ENCODE measurements at places on chromosomes 12 and 14.

GRCh38 chr12:78085542-78086182, 255.0 kb downstream of the NAV3 start:
- no peak for DNase-seq

DNA sequence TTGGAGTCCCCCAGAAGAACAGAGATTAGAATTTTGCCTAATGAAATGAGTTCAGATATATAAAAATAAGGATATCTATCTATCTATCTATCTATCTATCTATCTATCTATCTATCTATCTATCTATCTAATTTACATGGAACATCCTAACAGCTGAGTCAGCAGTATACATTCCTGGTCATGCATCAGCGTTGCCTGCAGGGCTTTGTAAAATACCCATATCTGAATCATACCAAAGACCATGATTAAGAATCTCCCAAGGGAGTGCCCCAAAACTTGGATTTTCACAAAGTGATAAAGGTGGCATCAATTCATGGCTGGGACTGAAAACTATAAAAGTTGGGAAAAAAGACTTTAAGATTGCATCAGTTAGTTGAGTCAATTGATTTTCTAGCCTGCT, 32.7 kb upstream of the SYT10 start:
- DNase-seq, result no peak

DNA sequence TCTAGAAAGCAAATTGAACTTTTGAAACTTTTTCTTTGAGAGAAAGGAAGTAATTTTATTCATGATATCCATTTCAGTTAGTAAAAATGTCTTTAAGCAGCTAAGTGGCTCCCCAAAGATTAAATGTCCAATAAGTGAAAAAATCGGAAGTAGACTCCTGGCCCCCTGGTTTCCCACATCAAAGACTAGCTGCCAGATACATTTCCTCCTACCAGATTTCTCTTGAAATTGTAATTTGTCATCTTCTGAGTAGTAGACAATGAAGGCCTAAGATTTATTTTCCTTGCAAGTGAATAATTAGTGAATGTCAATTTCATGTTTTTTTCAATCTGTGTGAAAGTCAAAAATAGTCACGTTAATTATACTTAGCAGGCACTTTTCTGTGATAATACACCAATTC, 321.9 kb downstream of the SYT1 start:
- DNase-seq, result no peak

DNA sequence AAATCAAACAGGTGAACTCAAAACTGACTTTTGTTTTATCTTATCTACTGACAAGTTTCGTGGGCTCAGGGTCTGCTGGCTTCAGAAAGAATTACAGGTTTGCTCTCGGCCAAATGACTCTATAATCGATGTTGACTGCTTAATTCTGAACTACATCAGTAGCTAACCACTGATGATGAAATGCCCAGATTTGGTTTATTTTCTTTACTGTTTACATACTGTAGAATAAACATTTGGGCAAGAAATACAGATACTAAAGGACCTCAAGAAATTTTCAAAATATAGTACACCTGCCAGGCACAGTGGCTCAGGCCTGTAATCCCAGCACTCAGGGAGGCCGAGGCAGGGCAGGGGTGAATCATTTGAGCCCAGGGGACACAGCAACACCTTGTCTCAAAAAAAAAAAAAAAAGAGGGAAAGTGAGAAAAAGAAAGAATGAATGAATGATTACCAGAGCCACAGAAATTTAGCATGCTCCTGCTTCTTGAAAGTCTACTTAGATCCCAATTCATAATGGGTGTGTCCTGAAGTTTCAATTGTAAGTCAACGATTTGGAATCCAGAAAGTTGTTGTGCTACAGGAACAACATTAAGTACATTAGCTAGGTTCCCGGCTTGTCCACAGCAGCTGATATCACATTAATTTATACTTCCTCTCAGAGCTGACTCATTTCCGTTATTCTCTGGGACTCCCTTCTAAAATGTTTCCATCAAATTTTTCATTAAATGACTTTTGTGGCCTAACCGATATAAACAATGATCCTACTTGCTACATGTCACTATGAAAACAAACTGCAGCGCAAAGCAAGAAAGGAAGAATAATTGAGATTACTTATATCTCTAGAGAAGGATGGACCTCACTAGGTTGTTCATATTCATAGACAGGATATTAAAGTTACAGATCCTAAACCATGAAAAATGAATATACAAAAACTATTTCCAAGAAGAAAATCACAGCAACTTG, 134.3 kb downstream of the MED13L start:
- no peak for DNase-seq

- no peak for DNase-seq
Measured at GRCh38 chr14:90491221-90491885, 94.5 kb downstream of the CALM1 start.

DNA sequence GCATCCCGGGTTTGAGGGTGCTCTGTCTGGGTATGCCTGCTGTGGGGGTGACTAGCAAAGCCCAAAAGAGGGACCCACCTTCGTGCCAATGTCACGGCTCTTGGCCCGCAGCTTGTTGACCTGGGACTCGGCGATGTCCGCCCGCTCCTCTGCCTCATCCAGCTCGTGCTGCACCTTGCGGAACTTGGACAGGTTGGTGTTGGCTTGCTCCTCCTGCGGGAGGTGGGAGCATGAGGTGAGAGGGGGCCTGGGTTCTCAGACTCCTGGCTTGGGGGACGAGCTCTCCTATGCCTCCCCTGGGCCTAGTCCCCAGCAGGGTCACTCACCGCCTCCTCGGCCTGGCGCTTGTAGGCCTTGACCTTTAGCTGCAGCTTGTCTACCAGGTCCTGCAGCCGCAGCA, 5.6 kb upstream of the MYH6 start:
- DNase-seq, result no peak

DNA sequence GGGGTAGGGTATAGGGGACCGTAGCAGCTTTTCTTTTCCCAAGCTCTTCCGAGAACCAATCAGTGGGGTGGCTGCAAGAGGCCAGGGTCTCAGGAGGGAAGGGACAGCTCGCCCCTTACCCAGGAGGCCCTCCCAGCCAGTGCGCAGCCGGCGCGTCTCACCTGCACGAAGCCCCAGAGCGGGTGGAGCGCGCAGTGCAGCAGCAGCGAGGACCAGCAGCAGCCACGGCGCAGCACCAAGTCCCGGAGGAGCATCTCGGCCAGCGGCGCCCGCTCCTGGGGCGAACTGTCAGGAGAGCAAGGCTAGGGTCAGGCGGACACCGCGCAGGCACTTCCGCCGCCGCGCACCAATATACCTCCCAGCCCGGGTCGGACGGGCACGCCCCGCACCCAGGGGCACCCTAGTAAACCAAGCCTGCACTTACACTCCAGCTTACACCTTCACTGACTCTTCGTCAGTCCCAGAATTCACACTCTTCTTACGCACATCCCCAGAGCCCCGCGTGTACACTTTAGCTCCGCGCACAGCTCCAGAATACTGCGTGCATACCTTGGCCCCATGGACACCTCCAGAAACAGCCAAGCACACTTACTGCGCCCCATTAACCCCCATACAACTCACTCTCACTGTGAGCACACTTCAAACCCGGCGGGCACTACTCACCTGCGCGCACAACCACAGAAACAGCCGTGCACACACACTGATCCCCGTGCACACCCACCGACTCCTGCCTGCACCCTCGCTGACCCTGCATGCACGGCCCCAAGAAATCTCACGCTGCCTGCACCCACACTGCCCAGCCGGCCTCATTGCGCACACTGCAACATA, 606 bp downstream of the PRIMA1 start:
- DNase-seq, result no peak

DNA sequence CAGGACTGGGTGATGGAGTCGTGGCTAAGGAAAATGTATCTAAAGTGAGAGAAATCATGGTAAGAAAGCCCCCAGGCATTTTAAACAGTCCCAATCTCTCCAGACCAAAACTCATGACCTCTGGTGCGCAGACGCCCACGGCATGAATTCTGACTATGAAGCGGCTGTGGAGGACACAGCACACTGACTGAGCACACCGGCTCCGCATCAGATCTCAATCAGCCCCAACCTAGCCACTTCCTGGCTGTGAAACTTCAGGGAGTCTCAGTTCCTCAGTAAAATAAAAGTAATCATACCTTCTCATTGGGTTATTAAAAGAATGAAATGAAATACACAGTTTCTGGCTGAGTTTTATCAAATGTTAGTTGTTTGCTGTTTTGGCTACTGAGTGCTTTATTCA, 38.7 kb downstream of the SETD3 start:
- no peak for DNase-seq

GRCh38 chr14:99207456-99207855, 64.5 kb downstream of the BCL11B start:
- no peak for DNase-seq

- no peak for DNase-seq
Measured at GRCh38 chr12:47841501-47841900, 21.8 kb upstream of the HDAC7 start.

DNA sequence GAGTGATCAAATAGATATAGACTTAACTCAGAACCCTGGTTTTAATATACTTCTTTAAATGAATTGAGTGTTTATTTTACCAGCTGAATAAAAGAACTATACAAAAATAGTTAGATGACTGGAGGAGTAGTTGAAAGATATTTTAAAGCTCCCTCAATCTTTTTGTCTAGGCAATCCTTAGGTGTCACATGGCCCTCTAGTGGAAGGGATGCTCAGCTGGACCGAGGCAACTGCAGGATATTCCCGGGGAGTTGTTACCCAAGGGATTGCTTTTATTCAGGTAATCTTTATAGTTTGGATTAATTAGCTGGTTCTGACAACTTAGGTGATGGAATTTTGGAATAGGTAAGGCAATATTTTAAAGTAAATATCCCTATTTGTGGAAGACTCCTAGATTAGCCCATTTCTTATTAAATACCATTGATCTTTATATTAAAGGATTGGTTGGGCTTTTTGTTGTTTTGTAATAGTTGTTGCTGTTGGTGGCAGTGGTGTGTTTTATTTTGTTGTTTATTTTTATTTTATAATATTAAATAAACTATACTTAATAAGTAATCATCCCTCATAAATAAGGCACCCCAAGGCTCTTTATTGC, 57.1 kb downstream of the ZDHHC17 start:
- no peak for DNase-seq

DNA sequence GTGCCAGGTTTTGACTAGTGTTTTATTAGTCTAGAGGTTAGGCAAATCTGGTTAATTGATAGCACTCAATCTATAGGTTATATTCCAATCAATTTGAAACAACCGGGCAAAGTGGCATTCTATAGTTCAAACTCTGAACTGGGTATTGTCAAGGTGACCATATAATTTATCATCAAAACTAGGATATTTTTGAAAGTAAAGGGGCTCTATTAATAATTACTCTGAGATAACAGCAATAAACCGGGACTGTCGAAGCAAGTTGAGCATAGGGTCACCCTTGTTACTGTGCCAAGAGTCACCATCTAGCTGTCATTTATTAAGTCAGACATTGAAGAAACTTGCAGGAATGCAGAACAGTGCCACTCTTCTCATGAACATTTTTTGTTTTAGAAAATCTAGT, 321.2 kb downstream of the RAD51B start:
- no peak for DNase-seq

DNA sequence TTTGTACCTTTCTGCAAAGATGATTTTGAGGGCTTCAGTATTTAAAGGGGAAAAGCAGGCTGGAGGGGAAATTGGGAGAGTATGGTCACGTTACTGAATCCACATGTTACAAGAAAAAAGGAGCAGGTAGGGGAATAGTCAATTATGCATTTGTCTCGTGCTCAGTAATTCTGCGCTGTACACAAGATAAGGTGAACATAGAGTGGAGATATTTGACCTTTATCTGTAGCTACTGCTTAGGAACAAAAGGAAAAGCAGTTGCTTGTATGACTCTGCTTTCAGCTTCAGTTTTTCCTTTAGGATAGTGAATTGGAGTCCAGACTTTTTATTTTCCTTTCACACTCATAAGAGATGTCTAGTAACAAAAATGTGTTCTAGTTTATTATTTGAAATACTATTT, 49.8 kb downstream of the FBXO33 start:
- DNase-seq, result no peak

DNA sequence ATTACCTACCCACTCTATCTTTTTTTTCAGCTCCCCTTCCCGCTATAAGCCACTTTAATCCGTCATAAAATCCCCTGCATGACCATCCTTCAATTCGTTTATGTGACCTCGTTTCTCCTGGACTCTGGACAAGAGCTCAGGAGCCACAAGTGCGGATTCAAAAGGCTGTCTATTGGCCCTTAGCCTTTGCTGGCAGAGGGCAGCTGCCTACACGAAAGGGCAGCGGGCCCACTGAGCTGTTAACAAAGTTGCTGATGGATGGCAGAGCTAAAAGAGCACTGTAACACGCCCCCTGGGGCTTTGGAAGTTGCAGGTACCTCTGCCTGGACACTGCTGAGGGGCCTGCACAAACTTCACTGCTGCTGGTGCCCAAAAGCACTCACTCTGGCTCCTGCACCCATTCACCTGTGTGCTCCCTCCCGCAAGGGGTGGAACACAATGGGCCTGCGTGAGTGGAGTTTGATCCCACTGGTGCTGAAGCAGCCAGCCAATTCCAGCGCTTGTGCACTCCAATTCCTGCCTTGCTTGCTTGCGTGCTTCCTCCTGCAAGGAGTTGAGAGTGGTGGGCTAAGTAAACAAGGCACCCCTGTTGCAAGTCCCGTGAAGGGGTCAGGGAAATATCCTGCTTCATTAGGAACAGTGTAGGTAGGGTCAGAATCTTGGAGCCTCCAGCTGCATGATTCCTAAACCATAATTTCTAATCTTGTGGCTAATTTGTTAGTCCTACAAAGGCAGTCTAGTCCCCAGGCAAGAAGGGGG, 10.6 kb upstream of the DRAM1 start:
- no peak for DNase-seq

DNA sequence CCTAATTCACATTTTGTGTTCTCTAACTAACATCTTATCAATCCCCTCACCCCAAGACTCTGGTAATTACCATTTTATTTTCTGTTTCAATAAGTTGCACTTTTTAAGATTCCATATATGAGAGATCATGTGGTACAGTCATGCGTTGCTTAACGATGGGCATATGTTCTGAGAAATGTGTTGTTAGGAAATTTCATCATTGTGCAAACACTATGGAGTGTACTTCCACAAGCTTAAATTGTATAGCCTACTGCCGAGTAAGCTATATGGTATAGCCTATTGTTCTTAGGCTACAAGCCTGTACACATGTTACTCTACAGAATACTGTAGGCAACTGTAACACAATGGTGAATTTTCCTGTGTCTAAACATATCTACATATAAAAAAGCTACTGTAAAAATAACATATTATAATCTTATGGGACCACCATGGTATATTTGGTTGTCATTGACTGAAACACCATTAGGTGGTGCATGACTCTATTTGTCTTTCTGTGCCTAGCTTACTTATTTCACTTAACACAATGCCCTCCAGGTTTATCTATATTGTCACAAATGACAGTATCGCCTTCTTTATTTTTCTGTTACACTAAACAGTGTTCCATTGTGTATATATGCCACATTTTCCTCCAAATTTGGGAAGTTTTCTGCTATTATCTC, 473.4 kb upstream of the LMO3 start:
- DNase-seq, result no peak

- DNase-seq, result no peak
Measured at GRCh38 chr12:84607170-84607819, 305.3 kb downstream of the SLC6A15 start.

GRCh38 chr14:85531587-85532373, 1.8 kb downstream of the FLRT2 start:
- DNase-seq, result no peak
